ENCODE measurements at places on chromosomes 2 and 18.
A peak's percentile ranks its signal among the peaks of the same experiment; 100 is the strongest.

DNA sequence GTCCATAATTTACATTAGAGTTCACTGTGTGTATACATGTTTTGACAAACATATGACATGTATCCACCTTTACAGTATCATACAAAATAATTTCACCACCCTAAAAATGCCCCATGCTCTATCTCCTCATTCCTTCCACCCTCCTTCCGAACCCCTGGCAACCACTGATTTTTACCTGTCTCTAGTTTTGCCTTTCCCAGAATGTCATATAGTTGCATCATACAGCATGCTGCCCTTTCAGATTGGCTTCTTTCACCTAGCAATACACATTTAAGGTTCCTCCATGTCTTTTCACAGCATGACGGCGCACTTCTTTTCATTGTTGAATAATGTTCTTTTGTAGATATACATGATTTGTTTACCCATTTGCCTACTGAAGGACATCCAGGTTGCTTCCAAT, 10.4 kb downstream of the LRPPRC start:
- DNase-seq, result no peak

DNA sequence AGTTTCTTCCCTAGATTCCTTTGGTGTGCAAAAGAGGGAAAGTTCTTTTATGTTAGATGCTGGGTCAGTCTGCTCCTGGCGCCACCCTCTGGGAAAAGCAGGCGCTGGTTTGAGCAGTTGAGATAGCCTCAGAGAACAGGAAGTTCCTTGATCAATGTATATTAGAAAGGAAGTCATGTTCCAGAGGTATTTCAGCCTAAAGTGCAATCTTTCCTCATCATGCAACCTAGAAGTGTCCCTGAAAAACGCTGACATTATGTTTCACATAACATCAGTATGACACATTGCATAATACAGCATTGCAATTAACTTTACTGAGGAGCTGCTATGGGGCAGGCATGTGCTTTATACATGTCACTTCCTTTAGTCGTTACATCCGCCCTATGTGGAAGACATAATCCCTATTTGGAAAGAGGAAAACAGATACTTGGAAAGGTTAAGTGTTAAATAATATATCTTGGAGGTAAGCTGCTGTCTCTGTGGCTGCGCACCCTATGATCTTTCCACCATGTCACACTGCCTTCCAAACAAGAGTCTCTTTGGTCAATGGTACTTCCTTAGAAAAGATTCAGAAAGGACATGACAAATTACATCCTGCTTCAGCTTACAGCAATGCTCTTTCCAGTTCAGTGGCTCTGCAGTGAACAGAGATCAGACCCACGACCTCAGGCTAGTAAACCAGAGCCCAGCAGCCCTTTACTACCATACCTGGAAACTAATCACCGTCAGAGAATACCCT, 369.7 kb downstream of the RAD51AP2 start:
- DNase-seq, result peak; percentile 9

DNA sequence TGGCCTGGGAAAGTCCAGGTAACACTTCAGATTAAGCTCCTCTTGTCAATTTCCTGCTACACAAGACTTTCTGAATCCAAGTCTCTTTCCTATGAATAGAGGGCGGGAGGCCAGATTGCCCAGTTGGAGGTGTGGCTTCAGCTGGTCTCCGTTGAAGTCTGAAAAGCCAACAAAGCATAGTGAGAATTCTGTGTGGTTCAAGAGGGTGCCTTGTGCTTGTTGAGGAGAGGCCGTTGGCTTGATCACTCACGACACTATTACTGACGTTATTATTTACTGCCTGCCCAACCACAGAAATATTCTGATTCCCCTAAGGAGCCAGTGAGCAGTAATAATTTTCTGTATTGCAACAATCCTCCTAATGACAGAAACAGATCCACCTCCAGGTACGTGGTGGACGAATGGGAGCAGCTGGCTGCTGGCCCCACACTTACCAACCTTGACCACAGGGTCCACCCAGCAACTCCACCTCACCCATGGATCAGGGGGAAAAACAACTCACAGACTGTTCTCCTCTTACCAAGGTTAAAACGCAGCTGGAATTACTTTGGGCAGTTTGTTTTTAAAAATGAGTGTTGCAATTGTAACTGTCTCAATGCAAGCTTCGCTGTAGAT, 21.9 kb downstream of the NRP2 start:
- DNase-seq, result no peak

DNA sequence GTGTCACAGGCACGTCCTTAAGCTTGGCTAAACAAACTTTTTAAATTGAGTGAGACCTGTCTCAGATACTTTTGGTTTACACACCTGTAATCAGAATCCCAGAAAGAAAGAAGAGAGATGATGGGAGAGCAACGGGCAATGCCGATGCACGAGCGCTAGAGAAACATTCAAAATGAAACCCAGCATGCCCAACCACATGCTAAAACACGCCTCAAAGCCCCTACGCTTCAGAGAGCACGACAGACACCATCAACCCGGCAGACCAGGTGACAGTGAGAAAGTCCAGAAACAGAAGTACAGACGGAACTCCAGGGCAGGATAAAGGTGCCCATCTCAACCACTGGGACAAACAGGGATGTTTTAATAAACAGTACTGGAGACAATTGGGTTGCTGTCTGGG, 85.5 kb downstream of the HDAC4 start:
- no peak for DNase-seq

DNA sequence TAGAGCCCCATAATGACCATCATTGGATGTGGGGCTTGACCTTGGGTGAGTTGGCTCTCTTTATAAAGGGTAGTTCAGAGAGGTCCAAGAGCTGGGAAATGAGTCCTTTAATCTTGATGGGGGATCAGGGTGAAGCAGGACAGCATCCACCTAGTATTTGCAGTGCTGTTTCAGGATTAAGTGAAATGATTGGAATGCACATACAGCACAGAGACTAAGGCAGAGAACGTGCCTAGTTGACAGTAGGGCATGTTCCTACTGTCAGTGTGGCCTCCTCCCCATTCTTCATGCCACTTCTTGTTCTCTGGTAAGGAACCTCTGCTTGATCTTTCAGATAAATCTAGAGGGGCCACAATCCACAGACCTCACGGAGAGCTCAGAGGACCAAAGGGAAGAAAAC, 78.9 kb downstream of the TRIM43 start:
- DNase-seq, result no peak

DNA sequence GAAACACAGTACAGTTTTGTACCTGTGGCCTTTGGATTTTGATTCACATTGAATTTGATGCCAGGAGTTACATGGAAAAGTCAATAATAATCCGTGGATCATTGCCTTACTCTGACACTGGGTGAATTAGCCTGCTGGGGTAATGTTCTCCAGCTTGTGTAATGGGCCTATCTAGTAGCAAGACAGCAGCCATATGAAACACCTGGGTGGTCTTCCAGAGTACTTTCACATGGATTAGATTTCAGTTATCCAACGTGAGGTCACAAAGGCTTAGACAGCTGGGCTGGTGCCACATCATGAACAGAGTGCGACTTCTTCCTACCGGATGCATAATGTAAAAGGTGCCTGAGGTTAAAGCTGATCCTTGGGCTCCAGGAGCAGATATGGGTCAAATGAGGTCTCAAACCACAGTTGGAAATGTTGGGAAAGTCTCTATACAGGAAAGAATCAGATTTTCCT, 486.8 kb downstream of the PARD3B start:
- no peak for DNase-seq

DNA sequence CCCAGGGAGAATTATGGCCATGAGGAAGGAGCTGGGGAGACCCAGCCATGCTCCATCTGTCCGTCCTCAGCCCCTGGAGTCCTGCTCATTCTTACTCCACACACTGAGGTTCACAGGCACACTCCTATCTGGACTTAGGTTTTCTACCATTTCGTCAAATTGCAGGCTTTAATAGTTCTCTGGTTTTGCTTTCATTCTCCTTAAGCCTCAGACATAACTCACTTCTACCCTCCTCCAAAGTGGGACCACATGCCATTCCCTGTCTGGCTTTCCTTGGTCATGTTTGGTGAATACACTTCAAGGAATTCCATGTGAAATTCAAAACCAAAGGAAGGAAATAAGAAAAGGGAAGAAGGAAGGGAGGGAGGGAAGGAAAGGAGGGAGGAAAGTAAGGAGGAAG, 115.7 kb downstream of the CMPK2 start:
- no peak for DNase-seq

- DNase-seq, result no peak
Observed at GRCh38 chr2:36536776-36537175, 61.2 kb downstream of the FEZ2 start.

GRCh38 chr2:210954386-210954907, 398.0 kb downstream of the CPS1 start:
- no peak for DNase-seq

DNA sequence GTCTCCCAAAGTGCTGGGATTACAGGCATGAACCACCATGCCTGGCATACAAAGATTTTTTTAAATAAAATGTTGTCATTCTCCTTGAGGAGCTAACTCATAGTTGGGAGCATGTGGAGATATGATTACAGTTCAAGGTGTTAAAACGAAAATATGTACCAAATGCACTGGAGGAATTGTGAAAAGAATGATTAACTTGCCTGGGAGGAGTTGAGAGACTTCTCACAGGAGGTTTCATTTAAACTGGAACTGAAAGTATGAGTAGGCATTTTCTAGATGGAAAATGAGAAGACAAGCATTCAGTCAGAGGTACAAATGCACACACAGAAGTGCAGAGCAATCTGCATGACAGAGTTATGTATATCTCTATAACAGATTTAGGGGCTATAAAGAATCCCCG, 126.6 kb upstream of the PDE1A start:
- no peak for DNase-seq

GRCh38 chr2:227407591-227408151, 19.9 kb upstream of the SCYGR1 start:
- DNase-seq, result no peak

DNA sequence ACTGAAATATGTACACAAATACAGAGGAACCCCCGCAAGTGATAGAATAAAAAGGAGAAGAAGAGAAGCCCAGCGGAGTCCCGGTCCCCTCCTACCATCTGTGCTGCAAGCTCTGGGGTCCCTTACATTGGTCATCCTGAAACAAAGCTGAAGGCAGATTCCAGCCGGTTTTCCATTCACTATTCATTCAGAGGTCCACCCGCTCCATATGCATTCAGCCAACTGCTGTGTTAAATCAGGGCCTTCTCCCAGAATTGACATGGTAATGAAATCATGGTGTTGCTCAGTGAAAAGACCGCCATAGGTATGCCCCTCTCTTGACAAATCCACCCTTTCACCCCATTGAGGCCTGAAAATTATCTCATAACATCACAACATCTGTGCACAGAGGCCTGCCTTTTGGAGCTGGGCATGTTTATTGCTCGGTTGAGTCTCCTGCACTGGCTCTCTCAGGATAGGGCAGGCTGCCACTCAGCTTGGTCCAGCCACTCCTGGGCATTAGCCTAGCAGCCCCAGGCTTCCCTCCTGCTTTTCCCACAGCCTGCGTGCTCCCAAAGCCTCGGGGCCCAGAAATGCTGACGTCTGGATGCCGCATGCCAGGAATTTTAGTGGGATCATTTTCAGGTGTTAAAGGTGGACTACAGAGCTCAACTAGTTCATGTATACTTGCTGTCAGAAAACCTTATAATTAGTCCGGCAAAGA, 39.3 kb upstream of the ID2 start:
- no peak for DNase-seq

DNA sequence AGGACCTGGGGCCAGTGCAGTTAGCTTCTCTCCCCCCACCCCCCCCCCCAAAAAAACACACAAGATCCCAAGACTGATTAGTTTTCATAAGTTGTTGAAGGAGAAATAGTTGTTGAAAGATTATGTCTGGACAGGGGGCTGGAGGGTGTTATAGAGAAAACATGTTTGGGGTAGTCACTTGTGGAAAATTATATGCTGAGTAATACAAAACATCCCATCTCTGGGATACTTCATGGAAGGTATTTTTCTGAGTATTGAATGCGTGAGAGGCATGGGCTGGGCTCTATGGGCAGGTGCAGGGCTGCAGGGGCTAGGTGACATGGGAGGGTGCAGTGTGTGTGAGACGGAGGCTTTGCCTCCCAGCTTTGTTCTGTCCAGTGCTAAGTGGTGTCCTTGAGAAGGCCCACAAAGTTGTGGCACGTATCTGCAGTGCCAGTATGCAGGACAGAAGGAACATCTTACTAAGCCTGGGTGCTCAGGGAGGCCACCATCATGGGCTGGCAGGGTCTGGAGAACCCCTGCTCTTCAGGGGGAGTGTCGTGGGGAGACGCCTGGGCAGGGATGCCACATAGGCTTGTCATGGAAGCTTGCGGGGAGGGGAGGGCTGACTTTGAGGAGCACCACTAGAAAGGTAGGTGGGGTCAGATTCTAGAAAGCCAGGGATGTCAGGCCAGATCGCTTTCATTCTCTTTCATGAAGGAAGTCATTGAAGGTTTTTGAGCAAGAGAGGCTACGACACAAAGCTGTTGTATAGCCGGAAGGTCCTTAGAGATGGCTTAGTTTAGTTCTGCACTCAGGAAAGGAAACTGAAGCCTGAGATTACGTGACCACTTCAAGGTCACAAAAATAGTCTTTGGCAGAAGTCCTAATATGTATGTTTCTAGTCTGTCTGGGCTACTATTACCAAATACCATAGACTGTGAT, 232.0 kb downstream of the LDLRAD4 start:
- no peak for DNase-seq

GRCh38 chr2:5803547-5803946, 111.4 kb downstream of the SOX11 start:
- DNase-seq, result no peak

DNA sequence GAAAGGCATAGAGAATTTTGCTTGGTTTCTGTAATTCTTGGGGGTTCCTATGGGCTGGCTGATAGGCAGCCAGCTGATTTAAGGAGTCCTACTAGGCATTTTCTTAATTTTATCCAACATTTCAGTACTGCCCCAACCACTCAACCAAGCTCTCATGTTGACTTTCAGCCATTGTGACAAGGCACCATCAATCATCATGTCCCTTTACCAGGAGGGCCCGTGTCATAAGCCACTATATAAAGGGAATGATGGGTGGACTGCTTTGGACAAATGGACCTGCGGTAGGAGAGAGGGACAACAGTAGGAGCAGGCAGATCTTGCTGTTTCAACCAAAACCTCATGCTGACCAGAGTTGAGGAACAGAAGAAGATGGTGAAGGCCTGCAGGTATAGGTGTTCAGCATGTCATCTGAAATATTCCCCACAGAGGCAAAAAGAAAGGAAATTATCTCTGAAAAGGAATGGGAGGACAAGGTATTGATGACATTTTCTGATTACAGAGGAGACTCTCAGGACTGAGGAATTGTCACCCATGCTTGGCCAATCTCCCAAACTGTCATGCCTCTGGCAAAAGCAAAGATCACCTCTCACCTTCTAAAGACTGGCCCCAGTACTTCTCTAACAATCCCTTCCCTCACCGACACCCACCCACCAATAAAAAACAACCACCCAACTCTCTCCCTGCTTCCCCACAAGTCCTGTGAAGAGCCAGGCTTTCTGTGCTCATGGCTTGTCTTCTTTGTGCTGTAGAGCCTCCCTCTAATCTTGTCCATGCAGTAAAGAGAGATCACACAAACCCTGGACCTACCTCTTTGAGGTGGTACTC, 10.9 kb upstream of the TNP1 start:
- DNase-seq, result no peak
